ENCODE measurements at places on chromosomes 12 and 14. TPM values are rescaled to one million over a fixed set of nuclear protein-coding genes. Genes with fewer than 3 reads are reported as not detected.
A peak's percentile ranks its signal among the peaks of the same experiment; 100 is the strongest.

TTC9 gene
- total RNA-seq, result 6.7 TPM

RPL10L gene
- 7.8 TPM for total RNA-seq

IGFBP6 gene
- total RNA-seq, result 189 TPM

DNA sequence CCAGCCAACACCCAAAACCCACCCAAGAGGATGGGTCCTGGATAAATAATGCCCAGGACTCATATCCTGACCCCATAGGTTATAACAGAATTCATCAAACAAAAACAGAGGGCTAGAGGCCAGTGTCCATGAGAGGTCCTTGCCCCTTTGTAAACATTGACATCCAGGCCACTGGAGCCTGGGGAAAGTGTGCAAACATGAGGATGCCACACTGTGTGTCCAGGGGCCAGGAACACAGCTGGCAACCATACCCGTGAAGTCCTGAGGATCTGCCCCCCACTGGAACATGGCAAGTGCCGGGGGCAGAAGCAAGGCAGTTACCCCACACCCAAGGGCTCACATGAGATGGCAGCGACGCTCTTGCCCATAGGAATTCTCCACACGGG, 4.2 kb upstream of the KMT2D start:
- DNase-seq, result no peak

AJUBA gene
- total RNA-seq, result 21.0 TPM

- DNase-seq, result peak; percentile 68
Observed at GRCh38 chr14:77041881-77042545, 13.5 kb upstream of the IRF2BPL start.
